NCI-H1436 (cell line): ENCODE measurements at places on chromosomes 4 and X.

DNA sequence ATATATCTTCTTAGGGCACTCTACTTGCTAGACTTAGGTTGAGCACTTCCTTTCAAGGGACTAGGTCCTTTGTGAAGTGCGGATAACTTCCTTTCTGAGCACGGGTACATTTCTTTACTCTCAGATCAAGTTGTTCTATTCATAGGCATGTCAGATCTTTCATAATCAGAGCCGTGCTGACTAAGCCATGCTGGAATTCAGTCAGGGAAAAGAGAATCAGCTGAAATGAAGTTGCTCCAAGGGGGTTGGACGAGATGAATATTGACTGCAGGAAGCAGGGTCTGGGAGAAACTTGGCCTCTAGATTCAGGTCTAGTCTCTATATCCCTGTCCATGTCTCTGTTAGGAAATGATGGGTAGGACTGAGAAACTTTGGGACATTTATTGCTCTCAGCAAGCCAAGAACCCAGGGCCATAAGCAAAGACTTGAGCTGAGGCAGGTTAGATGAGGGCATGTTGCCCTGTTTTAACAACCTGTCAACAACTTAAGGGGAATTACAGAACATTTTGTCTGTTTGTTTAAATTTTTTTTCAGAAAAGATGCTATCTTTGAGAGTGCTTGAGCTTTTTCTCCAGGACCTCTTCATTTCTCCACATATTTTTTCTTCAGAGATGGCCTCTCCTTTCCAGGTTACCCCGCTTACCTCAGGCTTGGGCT lies 28.3 kb downstream of the AREG start:
- no peak for DNase-seq

- no peak for DNase-seq
Observed at GRCh38 chr4:74108457-74109115, 9.6 kb upstream of the CXCL2 start.

- DNase-seq: no peak
Observed at GRCh38 chr4:88359558-88359957, 19.1 kb upstream of the HERC6 start.

DNA sequence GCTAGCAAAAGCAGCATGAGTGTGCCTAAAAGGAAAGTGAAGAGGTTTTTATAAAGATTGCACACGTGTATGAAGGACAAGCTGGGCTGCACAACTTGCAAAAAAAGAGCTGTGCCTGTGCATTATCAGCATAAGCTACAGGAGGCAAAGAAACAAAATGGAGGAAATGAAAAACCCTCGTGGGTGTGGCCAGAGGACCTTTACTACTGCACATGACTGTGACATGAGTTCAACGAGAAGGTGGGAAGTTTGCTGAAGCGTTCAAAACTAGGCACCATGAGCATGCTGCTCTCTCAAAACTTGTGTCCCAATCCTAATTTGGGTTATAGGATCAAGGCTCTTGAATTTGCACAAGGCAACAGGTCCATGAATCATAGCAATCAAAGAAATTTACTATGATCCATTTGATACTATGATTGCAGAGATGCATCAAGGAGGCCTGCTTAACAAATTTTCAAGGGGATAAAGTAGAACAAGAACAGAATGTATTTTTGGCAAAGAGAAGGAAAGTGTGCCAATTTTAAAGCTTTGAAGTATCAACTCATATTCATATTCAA lies 38.1 kb upstream of the CXorf38 start:
- no peak for DNase-seq

GRCh38 chr4:2297606-2298531 lies 36.0 kb upstream of the MXD4 start:
- no peak for DNase-seq

DNA sequence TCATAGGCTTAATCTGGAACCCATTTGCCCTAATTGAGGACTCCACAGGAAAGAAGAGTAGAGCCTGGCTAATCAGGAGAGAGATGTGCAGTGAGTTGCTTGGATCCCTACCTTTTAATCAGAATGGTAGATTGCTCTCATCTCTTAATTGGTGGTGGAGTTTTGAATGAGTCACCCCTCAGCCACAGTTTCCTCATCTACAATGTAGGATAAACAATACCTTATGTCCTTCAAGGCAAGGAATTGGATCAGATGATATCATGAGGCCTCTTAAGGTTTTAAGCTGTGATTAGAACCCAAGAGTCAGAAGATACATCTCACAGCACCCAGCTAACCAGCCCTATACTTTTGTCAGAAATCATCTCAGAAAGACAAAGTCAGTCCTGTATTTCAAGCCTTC lies 39.1 kb downstream of the PDGFRA start:
- no peak for DNase-seq

DNA sequence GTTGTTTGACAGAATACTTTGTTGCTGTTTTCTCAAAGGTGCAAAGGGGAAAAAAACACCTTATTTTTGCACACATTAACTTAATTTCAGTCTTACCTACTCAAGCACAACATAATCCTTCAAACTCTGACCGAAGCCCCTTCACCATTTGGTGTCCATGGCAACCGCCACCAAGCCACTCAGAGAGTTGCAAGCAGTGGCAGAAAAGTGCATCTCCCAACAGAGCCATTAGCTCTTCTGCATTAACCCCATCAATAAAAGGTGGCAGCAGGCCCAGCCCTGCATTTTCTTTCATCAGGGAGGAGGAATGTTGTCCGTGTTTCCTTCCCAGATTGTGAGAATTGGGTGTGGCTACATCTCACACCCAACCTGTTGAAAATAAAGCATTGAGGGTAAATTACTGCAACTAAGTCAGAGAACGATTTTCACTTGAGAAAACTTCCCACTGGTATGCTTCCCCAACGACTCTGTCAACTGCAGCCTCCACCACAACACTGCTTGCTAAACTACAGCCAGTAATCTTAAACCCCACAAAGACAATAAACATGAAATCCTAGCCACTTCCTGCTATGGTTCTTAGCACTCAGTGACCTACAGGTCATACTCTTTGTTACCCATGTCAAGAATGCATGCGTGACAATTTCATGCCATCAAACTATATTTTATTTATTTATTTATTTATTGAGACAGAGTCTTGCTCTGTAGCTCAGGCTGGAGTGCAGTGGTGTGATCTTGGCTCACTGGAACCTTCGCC lies 154.0 kb downstream of the GRIA3 start:
- no peak for DNase-seq

GRCh38 chrX:16476692-16477091 lies 173.3 kb upstream of the S100G start:
- DNase-seq: no peak

DNA sequence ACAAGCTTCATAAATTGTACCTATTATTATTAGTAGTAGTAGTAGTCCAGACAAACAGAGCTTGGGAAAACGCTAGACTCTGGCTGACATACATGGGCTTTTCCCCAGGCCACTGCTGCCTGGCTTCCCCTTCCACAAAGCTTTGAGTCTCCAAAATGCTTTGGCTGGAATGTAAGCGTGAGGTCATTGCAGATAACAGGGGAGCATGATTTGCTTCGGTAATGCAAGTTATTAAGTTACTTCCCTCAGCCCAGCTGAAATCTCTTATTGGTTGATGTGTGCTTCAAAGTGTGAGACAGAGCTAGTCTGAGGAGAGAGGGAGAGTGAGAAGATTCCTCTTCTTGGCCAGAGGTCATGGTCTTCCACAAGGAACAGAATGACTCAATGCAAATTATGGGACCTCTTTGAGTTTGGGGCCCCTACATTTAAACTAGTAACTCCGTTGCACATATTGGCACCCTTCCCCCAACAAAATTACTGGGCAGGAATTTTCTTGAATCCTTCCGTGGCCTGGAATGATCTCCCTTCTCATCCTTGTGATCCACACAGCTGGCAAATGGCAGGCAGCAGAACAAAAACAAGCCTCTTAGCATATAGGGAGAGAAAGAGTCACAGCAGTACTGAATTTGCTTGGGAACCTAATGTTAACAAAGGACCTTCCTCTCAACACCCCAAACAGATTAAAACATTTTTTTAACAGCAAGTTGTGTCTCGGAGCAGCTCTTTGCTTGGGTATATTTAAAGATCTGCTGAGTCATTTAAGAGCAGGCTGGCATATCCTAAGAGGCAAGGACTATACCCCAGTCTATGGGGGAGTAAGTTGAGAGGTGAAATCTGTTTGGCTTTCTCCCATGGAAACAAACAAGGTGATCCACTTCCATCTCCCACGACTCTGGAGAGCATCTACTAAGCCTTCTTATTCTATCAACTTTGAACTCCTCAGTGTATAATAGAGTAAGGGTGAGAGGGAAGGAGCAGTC lies 19.9 kb downstream of the AR start:
- no peak for DNase-seq

DNA sequence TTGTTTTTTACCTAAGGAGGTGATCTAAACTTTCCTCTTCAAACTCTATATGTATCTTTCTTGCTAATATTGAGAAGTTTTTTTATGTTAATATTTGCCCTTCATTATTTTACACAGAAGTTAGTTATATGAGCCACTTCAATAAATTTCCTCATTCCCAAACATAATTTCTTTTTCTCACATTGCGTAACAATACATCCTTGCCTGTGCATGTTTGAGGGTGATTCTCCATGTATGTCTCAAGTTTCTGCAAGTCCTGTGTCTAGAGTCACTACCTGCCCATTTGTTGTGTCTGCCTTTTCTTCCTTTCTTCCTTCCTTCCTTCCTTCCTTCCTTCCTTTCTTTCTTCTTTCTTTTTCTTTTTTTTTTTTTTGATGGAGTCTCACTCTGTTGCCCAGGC lies 2057.9 kb downstream of the PCDH7 start:
- no peak for DNase-seq

GRCh38 chrX:131405497-131405896 lies 116.4 kb upstream of the IGSF1 start:
- DNase-seq: no peak

DNA sequence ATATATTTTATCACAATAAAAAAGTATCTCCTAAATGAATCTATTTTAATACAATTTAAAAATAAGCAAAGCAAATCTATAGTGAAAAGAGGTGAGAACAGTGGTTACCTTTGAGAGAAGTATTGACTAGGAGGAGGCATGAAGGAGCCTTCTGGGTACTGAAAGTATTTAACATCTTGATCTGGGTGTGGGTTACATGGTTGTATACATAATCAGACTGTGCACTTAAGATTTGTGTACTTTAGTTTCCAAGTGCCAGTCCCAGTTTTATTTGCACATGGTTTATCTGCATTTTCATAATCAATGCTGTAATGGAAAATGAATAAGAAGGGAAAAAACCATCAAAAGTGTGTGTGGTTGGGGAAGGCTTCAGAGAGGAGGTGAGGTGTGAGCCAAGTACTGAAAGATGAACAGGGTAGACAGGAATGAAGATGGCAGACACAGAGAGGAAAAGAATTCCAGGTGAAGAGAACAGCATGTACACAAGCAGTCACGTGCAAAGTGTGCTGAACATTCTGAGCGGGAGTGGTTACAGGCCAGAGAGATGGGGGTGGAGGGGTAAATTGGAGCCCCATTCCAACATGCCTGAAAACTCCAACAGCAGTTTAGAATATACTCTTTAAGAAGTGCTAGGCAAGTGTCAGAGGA lies 14.6 kb downstream of the MAP7D2 start:
- DNase-seq: no peak

GRCh38 chr4:124913237-124913636 lies 200.7 kb upstream of the ANKRD50 start:
- DNase-seq: no peak

DNA sequence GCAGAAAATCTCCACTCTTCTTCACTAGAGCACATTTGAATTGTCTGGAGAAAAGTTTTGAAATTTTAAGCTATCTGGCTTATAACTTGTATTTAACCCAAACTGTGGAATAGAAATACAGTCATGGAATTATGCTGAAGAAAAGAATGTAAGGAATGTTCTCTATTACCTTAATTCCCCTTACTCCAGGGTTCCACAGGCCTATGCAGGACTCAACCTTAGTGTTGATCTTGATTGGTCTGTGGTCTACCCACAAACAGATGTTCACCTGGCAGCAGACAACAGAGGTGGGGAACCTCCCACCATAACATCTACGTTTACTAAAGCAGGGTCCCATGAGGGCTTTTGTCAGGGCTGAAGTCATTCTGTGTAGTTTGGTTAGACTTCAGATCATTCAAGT lies 189.3 kb upstream of the GPRIN3 start:
- DNase-seq: no peak

GRCh38 chrX:1720836-1721235 lies 106.0 kb downstream of the ASMT start:
- no peak for DNase-seq

GRCh38 chrX:13894888-13895565 lies 78.1 kb upstream of the GPM6B start:
- DNase-seq: no peak
